ENCODE measurements at places on chromosomes 16 and 17.

DNA sequence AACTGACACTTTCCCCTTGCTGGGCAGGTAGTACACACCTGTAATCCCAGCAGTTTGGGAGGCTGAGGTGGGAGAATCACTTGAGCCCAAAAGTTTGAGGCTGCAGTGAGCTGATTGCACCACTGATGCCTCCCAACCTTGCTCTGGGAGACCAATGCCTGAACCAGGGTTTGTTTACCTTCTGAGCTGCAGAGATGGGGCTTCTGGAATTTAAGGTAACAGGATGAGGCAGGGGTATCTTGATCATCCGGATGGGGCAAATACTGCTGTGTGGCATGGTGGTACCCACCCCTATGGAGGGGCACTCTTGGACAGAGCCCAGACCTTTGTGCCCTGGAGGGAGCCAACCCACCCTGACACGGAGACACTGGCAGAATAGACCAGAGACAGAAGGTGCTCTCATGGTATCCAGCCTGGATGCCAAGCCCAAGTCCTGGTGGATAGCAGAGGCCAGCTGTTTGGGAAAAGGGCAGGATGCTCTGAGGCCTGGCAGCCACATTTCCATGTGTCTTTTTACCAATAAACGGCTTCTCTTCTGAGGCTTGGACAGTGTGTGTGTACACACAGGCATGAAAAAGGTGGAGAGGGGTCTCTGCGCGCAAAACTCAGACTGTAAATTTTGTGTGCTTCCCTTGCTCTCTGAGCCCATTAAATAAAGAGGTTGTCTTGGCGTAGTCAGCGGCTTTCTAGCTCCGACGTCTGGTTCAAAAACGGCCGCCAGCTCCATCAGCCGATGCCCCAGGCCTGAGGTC, 4.4 kb downstream of the ZNF48 start:
- no peak for DNase-seq

- no peak for DNase-seq
Measured at GRCh38 chr17:58504826-58505351, 9.5 kb downstream of the MTMR4 start.

DNA sequence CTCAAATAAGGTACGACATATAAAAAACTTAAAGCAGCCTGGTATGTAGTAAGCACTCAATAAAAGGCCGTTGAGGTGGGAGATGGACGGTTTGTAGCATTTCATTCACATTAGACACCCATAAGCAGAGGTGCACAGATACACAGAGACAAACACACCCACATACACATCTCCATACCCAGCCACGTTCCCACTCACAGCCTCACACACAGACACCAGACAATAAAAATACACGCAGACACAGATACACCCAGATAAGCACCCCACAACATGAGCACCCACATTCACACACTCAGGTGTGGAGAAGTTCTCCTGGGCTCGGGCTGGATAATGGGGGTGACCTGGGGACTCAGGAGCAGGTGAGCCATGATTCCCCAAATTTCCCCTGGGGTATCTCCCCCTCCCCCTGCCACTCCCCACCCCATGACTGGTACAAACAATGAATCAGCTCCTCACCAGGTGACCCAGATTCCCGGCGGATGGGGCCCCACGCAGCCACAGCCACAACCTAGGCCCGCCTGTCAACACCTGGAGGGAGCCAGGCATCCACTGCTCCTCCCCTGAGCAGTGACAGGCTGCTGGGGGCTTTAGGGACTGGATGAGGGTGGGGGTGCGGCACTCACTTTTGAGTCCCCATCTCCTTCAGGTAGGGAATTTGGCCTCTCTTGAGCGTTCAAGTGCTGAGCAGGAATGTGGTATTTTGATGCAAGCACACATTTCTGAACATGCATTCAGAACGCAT, 2.7 kb downstream of the DLX3 start:
- no peak for DNase-seq

DNA sequence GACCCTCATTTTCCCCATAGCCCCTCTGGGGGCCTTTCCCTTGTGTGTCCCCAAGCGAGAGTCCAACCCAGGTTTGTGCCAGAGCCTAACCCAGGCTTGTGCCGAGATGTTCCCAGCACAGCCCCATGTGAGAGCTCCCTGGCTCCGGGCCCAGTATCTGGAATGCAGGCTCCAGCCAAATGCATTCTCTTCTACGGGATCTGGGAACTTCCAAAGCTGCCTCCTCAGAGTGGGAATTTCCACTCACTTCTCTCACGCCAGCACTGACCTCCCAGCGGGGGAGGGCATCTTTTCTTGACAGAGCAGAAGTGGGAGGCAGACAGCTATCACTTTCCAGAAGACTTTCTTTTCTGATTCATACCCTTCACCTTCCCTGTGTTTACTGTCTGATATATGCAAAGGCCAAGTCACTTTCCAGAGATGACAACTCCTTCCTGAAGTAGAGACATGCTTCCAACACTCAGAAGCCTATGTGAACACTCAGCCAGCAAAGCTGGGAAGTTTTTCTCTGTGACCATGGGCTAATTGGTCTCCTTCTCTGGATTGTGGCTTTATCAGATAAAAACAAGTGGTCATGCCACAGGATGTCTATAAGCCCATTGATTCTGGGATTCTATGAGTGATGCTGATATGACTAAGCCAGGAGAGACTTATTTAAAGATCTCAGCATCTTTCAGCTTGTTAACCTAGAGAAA, 2.5 kb upstream of the CCL2 start:
- DNase-seq, result peak; percentile 95

GRCh38 chr16:50509521-50510341, 38.5 kb upstream of the NKD1 start:
- DNase-seq, result no peak

DNA sequence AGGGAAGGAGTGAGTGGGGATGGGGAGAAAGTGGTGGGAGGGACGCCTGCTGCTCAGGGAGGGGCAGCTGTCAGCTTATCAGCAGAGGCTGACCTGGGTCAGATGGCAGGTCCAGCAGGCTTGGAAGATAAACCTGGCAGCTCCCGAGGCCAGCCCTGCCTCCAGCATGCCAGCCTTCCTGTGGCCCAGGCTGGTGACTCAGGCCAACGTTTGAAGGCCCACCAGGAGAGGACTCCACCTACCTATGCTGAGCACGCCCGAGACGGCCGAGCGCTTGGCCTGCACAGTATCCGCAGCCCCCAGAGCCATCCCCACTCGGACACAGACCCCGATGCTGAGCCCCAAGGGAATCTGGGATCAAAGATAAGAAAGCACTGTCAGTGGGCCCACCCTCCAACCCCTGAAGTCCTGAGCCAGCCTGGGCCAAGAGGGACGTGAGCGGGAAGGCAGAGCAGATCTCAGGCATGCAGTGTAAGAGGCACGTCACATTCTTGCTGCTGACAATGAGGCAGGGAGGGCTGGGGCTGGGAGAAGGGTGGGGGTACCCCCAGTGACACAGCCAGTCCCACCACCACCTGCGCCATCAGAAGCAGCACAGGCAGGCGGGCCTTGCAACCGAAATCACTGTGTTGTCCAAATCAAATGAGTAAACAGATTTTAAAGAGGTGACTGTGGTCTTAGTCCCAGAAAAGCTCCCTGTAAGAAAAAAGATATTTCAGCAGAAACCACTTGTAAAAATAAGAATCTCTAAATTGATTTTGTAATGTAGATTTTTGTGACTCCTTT, 12.4 kb downstream of the SLC47A2 start:
- DNase-seq, result no peak

DNA sequence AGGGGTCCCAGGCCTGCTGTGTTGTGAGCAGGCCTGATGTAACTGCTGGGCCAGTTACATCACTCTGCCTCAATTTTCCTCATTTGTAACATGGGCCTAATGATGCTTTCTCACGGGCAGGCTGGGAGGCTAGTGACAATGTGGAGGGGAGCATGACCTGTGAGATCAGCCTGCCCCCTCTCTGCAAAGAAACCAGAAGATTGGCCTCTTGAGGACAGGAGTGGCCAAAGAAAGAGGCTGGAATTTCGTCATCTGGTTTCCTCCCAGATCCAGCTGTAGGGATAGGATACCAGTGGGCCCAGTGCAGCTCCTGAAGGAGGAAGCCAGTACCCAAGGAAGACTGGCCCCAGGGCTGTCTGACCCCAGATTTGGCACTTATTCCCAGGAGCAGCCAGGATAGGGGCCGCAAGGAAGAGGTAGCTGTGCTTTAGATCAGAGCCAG, 615 bp upstream of the SREBF1 start:
- peak; percentile 47 for DNase-seq

DNA sequence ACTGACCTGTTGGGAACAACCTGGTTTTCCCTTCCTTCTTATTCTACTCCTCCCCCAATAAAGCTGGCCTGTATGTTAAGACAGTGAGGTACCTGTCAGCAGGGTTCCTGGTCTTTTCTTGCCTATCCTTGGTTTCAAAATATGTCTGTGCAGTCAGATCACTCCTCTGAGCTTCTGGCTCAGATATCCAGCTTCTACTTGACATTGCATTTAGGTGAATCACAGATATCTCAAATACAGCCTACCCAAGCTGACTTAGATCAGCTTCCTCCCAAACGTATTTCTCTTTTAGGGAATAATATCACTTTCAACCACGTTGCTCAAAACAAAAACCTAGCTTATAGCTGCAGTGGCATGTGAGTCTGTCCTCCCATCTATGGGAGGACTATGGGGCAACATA, 48.7 kb downstream of the TEX14 start:
- DNase-seq, result peak; percentile 67

GRCh38 chr16:2276368-2277195, 8.7 kb upstream of the RNPS1 start:
- no peak for DNase-seq

DNA sequence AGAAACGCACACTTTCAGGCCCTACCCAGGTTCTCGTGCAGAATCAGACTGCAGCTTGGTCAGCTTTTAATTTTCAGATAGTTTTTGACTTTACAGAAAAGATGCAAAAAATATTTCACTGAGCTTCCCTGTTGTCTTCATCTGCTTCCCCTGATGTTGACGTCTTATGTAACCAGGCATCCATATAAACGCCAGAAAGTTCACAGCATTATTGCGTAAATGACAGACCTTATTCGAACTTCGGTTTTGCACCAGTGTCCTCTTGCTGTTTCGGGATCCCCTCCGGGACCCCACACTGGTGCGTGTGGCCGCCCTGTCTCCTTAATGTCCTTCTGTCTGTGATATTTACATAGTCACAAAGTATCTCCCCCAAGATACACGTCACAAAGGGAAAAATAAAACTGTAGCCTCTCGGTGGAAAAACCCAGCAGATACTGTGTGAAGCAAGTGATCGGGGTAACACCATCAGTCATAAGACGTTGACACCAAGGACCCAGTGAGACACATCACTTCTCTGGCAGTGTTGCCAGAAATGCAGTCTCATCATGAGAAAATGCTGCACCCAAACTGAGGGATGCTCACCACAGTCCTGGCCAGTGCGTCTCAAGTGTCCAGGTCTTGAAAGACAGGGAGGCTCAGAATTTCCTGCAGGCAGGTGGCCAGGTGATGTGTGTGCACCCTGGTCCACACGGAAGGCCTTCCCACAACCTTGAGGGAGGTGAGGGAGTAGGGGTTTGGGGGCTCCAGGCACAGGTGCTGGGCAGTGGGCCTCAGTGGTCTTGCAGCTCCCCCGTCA, 4.3 kb downstream of the BANP start:
- no peak for DNase-seq

DNA sequence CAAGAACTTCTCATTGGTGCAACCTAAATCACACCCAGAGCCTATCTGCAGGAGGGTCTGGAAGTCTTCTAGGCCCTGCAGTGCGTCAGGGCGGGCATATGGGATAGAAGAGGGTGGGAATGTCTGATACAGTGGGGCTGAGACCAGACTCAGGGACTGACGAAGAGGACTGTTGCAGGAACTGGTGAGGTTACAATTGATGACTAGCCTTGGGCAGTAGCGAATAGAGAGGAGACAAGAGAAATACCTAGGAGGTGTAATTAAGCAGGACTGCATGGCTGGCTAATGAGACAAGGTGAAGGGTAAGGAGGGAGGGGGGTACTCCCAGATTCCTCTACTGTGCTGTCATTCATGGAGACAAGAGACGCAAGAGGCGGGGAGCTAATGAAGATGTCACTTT, 91.3 kb downstream of the WWP2 start:
- DNase-seq, result no peak

DNA sequence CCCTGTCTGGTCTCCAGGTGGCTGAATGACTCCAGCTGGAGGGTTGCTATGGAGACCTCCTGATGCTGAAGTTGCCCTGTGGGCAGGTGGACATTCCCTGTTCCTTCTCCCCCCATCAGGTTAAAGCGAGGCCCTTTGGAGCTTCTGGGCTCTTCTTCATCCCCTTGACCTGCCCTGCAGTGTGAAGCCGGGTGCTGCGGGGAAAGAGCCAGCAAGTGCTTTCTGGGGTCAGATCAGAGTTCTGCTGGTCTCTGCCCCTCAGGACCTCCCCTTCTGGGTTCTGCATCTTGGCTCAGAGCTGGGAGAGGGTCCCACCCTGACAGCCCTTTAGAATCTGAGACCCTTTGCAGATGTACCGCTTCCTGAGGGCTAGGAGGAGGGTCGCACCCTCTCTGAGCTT, 25.1 kb downstream of the NKD1 start:
- DNase-seq, result no peak

DNA sequence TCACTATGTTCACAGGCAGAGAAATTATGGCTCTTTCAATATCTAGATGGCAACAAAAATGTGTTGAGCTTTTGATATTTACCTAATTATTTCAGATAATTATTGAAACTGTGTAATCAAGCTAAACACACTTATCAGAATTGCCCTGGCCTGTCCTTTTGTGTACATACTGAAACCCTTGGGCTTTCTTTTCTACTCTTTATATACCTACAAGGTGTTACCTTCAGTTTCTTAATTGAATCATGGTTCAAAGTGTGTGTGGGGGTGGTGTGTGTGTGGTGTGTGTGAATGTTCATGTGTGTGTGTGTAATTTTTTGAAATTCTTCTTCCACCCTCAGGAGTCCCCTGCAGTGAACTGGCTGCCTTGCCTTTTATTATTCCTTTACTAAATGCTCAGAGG, 506.8 kb upstream of the SOX9 start:
- DNase-seq, result no peak

All from RCC 7860 (cell line).